CD4-positive, alpha-beta T cell treated with Interleukin-21 for 1 hour (primary cell): ENCODE measurements at places on chromosomes 2 and 18.

- no peak for DNase-seq
These were observed 30.4 kb downstream of the MTHFD2 start for GRCh38 chr2:74228772-74229171.

GRCh38 chr2:184154438-184154837 is 443.9 kb upstream of the ZNF804A start:
- DNase-seq = no peak

- no peak for DNase-seq
These were observed 361.8 kb downstream of the RND3 start for GRCh38 chr2:150125708-150126107.

DNA sequence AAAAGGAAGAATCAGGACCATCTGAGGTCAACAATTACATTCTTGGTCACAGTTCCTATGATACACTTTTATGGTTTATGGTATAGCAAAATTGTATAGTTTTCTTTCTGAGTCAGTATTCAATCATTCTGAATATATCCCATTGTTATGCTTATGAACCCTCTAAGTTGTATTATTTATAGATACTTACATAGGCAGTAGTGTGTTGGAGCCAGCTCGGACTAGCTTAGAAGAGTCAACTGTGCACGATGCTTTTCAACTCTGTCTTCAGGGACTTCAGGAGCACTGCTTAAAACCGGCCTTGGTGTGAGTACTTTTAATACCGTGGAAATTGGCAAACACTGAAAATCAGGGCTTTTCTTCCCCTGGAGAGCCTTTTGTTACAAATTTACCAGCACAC is 215.7 kb downstream of the IKZF2 start:
- no peak for DNase-seq

GRCh38 chr2:40202798-40203400 is 249.0 kb downstream of the SLC8A1 start:
- DNase-seq = no peak

- DNase-seq = no peak
These were observed 183.2 kb upstream of the RAB6C start for GRCh38 chr2:129796225-129796624.

- no peak for DNase-seq
These were observed 6.4 kb upstream of the UPP2 start for GRCh38 chr2:158095269-158095668.

DNA sequence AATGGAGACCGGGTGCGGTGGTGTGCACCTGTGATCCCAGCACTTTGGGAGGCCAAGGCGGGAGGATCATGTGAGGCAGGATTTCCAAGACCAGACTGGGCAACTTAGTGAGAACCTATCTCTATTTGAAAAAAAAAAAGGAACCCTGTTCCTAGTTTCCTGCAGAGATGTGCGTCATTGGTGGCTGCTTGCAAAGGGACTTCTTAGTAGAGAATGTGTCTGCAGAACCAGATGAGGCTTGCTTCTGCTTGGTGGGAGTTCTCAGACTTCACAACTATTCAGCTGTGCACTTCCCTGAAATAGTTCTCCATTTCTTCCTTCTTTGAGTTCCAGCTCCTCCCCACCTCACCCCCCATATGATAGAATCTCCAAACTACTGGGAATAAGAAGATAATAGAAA is 22.3 kb downstream of the ZCCHC2 start:
- no peak for DNase-seq

DNA sequence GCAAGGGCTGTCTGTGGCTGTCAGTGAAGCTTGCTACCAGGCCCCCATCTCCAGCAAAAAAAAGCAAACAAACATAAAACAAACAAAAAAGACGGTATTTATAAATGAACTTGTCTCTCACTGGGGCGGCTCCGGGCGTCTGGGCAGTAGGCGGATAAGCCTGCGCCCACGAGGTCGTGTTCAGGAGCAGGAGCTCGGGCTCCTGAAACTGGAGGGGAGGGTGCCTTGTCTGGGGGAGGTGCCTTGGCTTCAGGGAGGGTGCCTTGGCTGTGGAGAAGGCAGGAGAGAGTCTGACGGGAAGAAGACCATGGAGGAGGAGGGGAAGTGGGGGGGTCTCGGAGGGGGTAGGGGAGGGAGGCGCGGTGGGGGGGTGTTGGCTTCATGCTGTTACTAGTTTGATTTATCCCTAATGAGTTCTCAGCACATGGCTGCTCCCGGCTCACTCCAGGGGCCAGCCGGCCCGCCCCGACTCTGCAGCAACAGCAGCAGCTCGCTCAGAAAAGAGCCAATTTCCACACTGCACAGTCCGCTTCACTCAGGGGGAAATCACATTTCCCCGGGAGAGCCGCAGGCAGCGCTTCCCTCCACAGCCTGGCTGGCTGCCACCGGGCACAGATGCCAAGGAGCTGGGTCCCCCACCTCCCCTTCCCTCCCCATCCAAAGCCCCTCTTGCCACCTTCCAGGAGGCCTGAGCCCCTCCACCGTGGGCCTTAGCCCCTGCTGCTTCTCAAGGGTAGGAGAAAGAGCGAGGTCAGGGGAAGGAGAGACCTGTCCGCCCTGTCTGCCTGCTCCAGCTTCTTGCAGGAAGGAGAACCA is 38.7 kb downstream of the PSD4 start:
- no peak for DNase-seq

DNA sequence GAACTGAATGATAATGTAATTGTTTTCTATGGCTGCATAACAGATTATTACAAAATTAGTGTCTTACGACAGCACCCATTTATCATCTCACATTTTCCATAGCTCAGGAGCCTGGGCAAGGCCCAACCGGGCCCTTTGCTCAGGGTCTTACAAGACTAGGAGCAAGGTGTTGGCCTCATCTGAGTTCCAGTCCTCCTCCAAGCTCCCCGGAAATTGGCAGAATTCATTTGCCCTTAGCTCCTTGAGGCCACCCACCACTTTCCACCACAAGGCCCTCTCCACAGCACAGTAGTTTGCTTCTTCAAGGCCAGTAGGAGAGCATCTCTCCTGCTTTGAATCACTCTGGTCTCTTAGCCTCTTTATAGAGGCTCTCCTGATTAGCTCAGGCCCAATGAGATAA is 89.2 kb upstream of the SALL3 start:
- no peak for DNase-seq

DNA sequence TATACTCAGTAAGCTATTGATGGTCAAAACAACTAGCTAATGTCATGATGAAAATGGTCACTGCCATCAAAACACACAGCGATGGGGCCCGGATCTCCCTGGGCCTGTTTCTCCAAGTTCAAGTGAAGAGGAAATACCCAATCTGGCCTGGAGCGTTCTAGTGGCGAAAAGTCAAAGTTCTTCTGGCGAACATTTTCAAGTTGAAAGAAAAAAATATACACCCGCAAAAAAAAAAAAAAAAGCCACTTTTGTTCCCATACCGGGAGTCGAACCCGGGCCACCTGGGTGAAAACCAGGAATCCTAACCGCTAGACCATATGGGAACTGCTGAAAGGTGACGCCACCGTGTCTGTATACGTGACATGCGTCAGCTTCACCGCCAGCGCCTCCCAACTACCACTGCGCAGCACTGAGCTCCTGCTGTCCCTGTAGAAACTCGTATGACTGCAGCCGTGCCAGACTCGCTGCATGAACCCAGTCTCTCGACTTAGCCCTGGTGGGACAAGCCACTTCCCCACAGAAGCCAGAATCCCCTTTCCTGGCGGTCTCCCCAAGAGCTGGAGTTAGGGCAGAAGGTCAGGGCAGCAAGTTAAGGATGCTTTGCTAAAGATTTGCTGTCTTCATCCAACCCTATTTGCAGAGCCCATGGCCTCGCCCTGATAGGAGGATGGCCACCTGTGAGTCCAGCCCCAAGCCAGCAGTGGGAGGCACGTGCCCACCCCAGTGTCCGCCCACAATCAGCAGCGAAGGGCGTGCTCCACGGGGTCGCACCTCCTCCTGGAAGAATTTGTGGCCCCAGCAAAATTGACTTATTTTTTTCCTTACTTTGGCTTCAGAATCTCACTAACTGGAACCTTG is 5.6 kb upstream of the IMP4 start:
- peak; percentile 44 for DNase-seq

DNA sequence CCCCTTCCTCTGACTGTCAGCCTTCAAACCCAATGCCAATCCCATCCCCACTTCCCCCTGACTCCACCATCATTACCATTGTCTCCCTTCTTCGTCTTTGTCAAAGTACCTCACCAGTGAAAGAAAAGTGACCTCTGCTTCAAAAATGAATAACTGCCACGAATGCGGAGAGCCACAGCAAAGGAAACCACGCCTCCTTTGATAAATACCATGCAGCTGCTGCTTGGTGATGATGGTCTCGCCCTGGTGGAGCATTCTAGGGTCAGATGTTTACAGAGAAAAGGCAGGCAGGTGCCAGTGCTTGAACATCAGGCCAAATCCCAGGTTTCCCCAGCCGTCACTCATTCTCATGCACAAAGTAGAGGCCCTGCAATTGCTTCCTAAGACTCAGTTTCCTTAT is 162.2 kb downstream of the BCL11A start:
- no peak for DNase-seq

DNA sequence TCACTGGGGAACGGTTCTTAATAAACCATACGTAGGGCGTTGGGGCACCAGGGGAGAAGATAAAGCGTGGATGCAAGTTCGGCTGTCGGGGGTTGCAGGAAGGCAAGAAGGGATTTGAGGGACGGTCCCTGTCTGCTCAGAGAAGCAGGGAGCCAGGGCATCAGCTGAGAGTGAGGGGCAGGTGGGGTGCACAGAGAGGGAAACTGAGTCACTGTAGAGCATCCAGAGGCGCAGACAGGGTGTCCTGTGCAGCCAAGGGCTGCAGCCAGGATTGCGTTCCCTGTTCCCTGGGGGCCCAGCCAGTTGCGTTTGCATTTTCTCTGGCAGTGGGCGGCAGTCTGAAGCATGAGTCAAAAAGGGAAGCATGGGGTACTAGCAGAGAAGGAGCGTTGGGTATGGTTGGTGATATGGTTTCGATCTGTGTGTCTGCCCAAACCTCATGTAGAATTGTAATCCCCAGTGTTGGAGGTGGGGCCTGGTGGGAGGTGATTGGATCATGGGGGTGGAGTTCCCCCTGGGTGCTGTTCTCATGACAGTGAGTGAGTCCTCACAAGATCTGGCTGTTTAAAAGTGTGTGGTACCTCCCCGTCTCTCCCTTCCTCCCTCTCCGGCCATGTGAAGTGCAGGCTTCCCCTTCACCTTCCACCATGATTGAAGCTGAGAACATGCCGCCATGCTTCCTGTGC is 202.9 kb downstream of the NDUFA10 start:
- DNase-seq = no peak

DNA sequence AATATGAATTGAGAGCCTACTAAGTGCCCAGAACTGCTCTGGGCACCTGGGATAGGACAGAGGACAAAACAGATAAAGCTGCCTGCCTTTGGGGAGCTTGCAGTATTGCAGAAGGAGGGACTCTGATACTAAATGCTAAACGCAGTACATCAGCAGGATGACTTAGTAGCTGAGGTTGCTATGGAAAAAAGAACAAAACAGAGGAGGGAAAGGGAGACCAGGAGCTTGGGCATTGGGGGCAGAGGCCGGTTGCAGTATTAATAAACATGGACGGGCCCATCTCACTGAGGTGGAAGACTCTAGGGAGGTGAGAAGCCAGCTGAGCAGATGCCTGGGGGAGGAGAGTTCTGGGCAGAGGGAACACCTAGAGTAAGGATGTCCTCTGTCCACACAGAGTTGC is 66.1 kb upstream of the SP3 start:
- DNase-seq = no peak

GRCh38 chr2:157463002-157463401 is 19.1 kb upstream of the CYTIP start:
- DNase-seq = no peak

DNA sequence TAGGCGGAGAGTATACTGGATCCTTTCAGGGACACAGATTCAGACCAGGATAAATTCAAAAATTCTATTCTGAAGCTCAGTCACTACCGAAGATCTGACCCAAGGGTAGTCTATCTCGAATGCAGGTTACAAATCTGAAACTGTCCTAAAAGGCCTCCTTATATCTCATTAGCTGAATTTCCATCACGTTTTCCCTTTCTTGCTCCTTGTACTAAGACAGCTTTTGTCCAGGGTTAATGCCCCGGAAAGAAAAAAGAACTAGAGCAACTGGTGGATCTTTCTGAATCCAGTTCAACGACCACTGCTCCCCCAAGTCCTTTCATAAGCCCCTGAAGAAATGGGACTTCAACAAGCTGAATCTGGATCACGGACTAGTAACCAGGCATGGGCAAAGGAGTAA is 97.5 kb upstream of the CCDC85A start:
- no peak for DNase-seq

DNA sequence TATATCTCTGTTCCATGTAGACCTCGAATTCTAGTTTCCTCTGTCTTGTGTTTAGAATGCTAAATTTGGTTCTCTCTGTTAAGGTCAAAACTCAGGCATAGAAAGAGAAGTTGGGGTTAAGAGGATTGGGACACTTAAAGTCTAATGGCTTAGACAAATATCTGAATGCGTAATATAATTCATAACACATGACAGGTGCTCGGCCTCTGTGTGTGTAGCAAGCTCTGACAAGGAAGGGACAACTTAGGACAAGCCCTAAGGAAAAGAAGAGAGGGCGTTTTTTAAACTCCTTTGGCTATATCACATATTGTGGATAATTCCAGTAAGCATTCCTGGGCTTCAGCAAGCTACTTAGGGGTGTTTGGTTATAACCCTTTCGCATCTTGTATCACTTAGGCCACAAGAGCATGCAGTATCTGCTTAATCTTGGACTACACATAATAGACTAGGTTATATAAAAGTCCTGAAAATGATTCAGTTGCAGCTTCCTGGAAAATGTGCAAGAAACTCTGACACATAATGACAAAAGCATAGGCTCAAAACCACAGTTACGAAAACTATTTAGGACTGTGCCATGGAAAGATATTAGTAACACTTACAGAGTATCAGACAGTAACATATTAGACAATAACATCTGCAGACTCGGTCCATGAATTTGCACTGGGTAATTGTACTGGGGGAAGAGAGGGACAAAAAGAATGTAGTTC is 16.1 kb upstream of the CREB1 start:
- DNase-seq = no peak

GRCh38 chr2:222447131-222447530 is 22.8 kb downstream of the SGPP2 start:
- DNase-seq = no peak

- DNase-seq = no peak
These were observed 19.4 kb upstream of the MBP start for GRCh38 chr18:77151772-77152520.

DNA sequence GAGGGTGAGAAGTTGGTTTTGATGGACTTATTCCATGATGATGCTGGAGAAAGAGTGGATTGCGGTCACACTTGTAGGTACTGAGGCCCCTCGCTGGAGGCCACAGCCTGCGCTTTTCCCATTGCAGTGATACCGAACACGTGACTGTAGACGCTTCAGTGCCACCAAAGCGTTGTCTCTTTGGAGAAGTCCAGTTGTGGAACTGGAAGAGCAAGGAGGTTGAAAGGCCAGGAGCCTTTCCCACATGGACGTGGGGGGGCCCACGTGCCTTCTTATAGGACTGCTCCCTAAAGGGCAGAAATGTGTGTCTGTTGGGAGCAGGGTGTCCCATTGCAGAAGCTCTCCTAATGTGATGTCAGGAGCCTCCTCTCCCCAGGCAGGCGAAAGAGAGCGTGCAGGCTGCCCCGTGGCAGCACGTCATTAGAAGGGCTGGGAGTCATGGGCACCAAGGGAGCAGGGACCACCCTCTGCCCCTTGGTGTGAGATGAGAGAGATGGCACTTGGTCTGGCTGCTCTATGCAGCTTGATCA is 31.5 kb downstream of the LPIN1 start:
- DNase-seq = no peak
